ENCODE measurements at places on chromosomes 12 and 14. TPM values are rescaled to one million over a fixed set of nuclear protein-coding genes. Genes with fewer than 3 reads are reported as not detected.

DNA sequence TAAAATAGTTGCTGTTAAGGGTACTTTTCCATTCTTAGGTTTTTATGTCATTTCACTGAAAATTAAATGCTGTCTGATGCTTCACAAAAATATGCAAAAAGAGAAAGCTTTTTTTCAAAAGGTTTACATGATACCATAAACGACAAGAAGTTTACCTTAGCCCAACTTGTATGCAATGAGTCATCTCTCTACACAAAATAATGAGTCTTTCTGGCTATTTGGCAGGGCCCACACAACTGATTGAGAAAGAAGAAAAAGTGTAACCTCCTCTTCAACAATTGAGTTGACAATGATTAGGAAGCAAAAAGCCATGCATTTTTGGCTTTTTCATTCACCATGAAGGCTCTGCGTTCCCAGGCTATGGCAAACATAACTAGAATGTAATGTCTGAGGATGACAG is 165.4 kb upstream of the CPNE8 start:
- DNase-seq: no peak

DNA sequence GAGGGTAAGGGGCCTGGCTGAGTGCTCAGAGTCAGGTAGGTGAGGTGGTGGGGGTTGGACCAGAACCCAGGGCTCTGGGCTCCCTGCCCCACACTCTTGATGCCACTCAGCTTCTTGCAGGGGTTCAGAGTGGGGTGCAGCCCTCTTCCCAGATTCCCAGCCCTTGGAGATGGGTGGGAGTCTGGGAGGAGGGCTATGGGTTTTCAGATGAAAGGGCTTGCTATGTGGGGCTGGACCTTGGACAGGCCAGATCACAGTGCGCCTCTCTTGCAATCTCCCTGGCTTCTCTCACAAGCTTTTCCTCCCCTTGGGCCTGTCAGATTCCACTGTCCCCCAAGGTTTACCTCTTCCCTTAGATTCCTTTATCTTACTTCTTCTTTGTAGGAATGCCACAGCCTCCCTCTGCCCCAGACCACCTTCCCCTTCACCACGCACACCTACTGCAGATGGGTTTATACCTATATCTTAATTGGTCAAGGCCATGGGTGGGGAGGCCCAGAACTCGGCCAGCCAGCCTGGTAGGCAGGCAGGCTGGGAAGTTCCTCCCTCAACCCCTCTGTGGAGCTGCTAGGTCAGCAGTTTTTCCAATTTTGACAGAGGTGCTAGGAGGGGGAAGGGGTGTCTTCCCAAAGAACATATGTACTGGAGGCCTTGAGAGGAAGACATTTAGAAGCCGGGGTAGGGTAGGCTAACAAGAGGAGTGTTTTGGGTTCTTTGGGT is 1.4 kb downstream of the NYNRIN start:
- DNase-seq: no peak

DNA sequence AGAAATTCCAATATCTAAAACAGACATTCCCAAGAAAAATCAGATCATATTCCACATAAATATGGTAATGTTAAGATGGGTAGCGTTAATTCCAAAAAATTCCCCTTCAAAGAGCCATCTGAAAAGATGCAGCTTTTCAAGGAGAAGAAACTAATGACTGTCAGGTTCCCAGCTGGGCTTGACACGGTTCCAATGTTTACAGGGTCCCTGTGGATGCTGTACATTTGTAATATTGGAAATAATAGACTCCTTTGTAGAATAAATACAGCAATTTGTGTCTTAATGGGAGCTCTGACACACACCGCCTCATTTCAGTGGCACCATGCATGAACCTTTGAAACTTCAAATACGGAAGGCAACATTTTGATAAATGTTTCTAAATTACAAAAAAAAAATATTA is 140.6 kb downstream of the ITPR2 start:
- no peak for DNase-seq

DNA sequence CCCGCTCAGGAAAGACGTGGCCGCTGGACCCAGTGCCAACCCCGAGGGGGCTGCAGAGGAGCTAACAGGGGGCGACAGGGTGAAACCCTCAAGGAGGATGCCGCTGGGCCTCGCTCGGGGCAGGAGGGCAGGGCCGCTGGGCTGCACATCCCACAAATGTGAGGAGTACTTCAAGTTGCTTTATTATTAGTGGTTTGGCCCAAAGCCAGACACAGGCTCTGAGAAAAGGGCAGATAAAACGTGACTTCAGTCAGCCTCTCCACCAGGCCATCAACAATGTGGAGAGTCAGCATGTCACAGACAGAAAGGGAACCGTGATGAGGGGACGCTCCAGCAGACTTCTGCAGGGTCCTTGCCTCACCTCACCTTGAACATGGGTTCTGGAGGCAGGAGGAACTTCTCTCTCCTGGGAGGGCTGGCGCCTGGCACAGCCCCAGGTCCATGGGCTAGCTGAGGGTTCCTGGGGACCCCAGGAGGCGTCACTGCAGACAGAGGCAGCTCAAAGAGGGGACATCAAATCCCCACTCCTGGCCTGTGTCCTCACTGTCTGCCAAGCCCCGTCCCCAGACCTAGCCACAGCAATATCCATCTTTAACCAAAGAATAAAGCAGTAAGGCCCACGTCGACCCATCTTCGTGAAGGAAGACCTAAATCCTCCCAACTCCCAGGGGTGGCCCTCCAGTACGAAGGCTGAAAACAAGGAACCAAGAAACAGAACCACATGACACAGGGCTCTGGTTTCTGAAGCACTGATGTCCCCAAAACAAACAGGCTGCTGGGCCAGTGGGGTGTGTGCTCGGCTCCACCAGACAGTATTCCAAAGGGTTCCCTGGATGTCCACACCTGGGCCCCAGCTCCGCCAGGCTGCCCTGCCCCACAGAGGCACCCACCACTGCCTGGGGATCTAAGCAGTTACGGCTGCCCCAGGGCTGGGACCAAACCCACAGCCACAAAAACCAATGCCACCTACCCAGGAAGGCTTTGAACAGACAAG is 35.1 kb downstream of the CCDC85C start:
- no peak for DNase-seq

- no peak for DNase-seq
These were observed 16.9 kb upstream of the MGST1 start for GRCh38 chr12:16330560-16330959.

- no peak for DNase-seq
These were observed 16.3 kb downstream of the GLTP start for GRCh38 chr12:109863847-109864712.

- no peak for DNase-seq
These were observed 4.5 kb downstream of the DDX47 start for GRCh38 chr12:12817616-12818015.

GRCh38 chr12:111363578-111363977 is 5.3 kb downstream of the PHETA1 start:
- DNase-seq: no peak

DNA sequence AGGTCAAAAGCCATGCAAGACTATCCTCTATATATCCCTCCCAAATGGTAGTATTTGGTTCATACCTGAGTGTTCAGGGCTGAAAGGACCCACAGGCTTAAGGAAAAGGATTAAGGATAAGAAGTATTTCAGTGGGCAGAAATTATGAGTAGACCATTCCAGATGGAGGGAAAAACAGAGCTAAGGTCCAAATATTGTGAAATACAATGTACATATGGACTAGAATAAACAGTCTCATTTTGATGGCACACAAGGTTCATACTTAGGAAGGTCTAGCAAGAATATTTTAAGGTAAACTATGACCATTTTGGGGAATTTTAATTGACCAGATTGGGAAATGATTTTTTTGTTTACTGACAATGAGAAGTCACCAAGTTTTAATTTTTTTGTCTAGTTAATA is 124.6 kb downstream of the PRKD1 start:
- no peak for DNase-seq

GRCh38 chr12:951176-951575 is 1.7 kb upstream of the RAD52 start:
- no peak for DNase-seq

- no peak for DNase-seq
These were observed 117.3 kb downstream of the LLPH start for GRCh38 chr12:66013224-66013623.

PLXNC1 gene
- 3.1 TPM for total RNA-seq

KRT7 gene
- 2.1 TPM for total RNA-seq

ACOT4 gene
- total RNA-seq: 3.6 TPM

HOXC11 gene
- total RNA-seq: not detected

HNRNPC gene
- 1,185 TPM for total RNA-seq

FSCB gene
- not detected for total RNA-seq

KRT72 gene
- total RNA-seq: 0.38 TPM

PCK2 gene
- total RNA-seq: 47.9 TPM

LGR5 gene
- total RNA-seq: not detected

NEDD8 gene
- total RNA-seq: 197 TPM

Measured in activated T-cell treated with anti-CD3 and anti-CD28 coated beads, Interleukin-2, amount 50 U/mL, for 4 hours (primary cell).